ENCODE measurements at places on chromosomes 4 and X. TPM values are rescaled to one million over a fixed set of nuclear protein-coding genes. Genes with fewer than 3 reads are reported as not detected.
A peak's percentile ranks its signal among the peaks of the same experiment; 100 is the strongest.

- no peak for DNase-seq
Measured at GRCh38 chr4:63155561-63155960, 1253.7 kb downstream of the TECRL start.

DNA sequence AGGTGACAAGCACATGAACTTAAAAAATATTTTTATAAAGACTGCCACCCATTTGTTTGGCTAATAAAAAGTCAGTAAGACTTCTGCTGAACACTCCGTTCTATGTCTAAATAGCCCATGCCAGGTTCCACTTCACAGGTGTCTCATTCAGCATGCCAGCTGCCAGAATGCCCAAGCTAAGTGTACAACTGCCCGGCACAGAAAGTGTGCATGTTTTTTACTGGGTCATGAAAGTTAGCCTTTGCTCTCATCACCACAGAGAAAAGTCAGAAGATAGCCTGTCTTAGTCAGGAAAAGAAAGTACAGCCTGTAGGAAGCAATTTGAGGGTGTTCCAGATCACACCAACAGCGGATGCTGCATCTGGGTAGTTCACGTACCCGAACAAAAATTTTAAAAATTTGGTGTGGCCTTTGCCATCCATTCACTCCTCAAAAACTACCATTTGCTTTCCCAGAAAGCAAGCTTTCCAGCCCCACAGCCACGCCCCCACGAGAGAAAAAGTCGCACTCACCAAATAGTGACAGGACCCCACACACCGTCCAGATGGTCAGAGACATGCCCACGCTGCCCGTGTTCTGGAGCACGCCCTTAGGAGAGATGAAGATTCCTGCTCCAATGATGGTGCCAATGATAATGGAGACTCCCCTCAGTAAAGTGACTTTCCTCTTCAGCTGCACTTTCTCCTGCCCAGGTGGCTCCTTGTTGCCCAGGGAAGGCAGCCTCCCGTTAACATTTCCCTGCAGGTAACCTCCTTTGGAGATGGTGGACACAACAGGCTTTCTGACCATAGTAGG lies 671 bp downstream of the SLC7A11 start:
- peak; percentile 74 for DNase-seq

GRCh38 chr4:1187182-1187581 lies 14.8 kb upstream of the SPON2 start:
- no peak for DNase-seq

GRCh38 chr4:152160225-152160800 lies 375.6 kb downstream of the FBXW7 start:
- DNase-seq: no peak

GRCh38 chrX:27380163-27380845 lies 82.8 kb downstream of the PPP4R3C start:
- DNase-seq: peak; percentile 1

- DNase-seq: no peak
Measured at GRCh38 chr4:80811406-80811805, 219.1 kb upstream of the BMP3 start.

The BEND2 gene
- total RNA-seq: not detected

The UVSSA gene
- total RNA-seq: 2.5 TPM

The IL2 gene
- not detected for total RNA-seq

Measured in H4 (cell line).